ENCODE measurements at places on chromosomes 7 and 10. TPM values are rescaled to one million over a fixed set of nuclear protein-coding genes. Genes with fewer than 3 reads are reported as not detected.

Gene WDFY4
- total RNA-seq: 8.5 TPM

Gene DRGX
- total RNA-seq: not detected

Gene TMEM229A
- not detected for total RNA-seq

Gene ADAMTS14
- not detected for total RNA-seq

Gene MMP21
- not detected for total RNA-seq

Gene ABCB4
- 3.1 TPM for total RNA-seq

Gene SOSTDC1
- not detected for total RNA-seq

Gene PLAU
- 11.2 TPM for total RNA-seq

Gene CASTOR2
- total RNA-seq: 13.0 TPM

Gene OR2F2
- not detected for total RNA-seq

Gene HOXA7
- total RNA-seq: 3.1 TPM

Gene CYP3A5
- total RNA-seq: 105 TPM

Gene SCART1
- 5.5 TPM for total RNA-seq

Gene FKBP14
- 4.0 TPM for total RNA-seq

Gene AFAP1L2
- total RNA-seq: 5.9 TPM

Gene SMO
- total RNA-seq: 5.6 TPM

Gene VSTM4
- total RNA-seq: 13.4 TPM

Gene PPP1R3C
- 1.7 TPM for total RNA-seq

Gene CHAT
- not detected for total RNA-seq

Gene HSPA12A
- total RNA-seq: 18.3 TPM

Gene PSMC2
- 60.8 TPM for total RNA-seq

Gene GPR146
- 77.7 TPM for total RNA-seq

Gene STOX1
- 5.7 TPM for total RNA-seq

Gene ELMO1
- total RNA-seq: 97.1 TPM

Gene FANK1
- 1.9 TPM for total RNA-seq

Gene SEPTIN14
- not detected for total RNA-seq

Gene CPA5
- not detected for total RNA-seq

Gene CLDN4
- total RNA-seq: 0.68 TPM

Gene ASB13
- 38.3 TPM for total RNA-seq

Gene PAOX
- total RNA-seq: 18.6 TPM

Gene LGI1
- 0.66 TPM for total RNA-seq

Gene PARP12
- total RNA-seq: 27.7 TPM

Gene UCMA
- not detected for total RNA-seq

Gene TRRAP
- total RNA-seq: 29.8 TPM

Gene PON1
- total RNA-seq: 0.34 TPM

Gene UPK3B
- 14.2 TPM for total RNA-seq
